ENCODE measurements at places on chromosomes 2 and 18.

DNA sequence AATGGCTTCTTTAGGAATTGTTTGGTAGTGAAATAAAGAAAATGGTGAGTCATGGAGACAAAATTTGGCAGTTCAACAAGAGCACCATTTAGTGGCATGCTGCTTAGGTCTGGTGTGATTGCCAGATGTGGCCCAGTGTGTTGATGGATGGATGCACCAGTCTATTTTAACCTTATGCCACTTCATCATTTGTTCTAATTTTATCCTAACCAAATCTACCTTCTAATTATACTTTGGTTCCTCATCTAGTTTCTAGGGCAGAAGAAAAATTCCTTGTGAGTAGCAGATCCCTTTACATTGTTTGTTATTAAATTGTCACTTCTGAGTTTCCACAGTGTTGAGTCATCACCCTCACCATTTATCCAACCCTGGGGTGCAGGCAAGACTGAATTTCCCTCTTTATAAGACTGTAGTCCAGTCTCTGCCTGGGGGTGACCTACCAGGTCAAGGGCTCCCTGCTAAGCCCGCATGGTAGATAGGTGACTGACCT, 32.5 kb downstream of the NABP1 start:
- DNase-seq: no peak

GRCh38 chr2:6310256-6311215, 555.2 kb downstream of the CMPK2 start:
- DNase-seq: no peak

DNA sequence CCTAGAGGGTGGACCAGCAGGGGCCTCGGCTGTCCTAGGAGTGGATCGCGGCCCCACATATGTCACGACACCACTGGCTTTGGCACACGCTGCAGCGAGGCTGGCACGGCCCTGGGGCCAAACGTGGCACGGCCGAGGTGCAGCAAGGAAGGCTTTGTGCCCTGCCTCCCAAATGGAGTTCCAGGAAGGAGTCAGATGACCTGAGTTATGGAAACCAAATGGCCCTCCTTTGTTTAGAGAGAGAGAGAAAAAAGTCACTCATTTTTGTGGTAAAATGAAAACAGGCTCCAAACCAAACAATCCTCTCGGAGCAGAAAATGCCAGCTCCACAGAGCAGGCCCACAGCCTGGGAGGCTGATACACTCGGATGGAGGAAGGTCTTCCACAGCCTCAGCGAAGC, 105.6 kb downstream of the ANTXR1 start:
- DNase-seq: no peak

DNA sequence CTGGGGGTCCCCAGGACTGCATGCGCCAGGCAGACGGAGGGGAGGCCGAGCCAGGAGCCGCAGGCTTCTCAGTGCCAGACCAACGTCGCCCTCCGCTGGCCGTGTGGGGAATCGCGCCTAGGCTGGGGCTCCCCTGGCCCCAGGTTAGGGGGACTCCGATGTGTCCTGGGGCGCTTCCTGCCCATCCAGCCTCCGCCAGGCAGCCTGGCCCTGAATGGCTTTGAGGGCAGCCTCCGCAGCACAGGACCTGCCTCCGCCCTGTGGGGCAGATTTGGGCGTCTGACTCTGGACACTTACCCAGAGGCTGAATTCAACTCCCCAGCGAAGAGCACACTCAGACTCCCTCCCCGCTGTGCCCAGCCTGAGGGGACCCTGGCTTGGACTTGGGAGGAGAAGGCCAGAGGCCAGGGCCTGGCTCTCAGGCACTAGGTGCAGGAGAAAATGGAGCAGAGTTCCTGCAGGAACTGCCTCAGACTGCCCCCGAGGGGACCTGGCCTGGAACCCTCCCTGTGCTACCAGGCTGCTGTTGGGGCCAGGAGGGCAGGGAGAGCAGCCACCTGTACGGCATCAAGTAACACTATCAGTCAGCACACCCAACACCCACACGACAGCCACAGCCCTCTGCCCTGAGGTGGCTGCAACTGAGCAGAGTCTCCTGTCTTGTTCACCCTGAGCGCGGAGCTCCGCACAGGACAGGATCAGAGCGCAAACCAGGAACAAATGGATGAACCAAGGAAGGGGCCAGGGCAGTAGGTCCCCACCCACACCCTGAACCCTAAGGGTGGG, 597 bp upstream of the TEKT4 start:
- DNase-seq: no peak

GRCh38 chr2:192655916-192656315, 461.2 kb upstream of the TMEFF2 start:
- no peak for DNase-seq

All from stimulated activated CD4-positive, alpha-beta T cell treated with anti-CD3 and anti-CD28 coated beads, Interleukin-12 subunit alpha, Interleukin-12 subunit beta, amount 100 ng/mL, for 4 hours (primary cell).